ENCODE measurements at places on chromosomes 1 and 21.

DNA sequence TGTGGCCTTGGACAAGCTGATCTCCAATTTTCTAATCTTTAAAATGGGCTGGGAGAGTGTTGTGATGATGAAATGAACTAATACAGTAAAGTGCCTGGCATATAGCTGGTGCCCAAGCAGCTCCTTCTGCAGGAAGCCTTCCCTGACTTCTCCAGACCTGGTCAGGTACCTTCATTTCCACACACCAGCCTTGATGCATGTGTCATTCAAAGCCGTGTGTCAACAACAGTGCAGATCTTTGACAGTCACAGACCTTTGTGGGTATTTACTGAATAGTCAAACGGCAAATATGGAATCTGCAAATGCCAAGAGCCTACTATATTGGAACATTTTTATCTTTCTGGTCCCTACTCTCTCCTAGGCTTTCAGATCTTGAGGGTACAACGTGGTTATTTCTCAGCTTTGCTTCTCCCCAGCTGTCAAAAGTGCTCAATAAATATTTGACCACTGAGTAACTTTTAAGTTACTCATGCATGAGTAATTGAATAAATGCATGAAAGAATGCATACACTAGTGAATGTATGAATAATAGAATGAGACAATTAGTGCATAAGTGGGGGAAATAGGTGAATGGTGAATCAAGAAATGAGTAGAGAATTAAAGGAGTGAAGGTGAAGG, 75.4 kb downstream of the MDM4 start:
- DNase-seq, result no peak

GRCh38 chr1:55259911-55260609, 44.9 kb upstream of the USP24 start:
- no peak for DNase-seq

DNA sequence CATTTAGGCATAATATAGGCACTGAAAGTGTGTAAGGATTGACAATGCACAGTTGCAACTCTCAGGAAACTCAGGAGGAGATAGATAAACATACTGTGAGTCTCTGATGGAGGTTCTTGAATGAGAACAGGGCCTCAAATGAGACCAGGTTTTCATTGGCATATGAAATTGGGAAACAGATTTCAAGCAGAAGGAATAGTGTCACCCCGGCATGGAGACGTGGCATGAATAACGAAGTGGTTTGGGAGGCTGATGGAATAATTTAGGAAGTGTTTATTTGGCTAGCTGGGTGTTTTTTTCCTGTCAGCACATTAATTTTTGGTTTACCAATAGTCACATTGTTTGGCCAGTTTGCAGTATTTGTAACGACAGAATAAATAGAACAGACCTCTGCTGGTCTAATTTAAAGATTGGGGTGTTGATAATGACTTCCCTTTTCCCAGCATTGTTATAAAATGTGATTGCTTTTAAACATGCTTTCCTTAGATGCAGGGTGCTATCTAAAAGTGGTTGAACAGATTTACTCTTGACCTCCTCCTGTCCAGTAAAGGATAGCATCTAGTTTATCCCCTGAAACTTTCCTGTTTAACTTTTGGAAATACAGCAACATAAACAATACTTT, 132.0 kb downstream of the C1orf21 start:
- DNase-seq, result no peak

GRCh38 chr1:42756956-42757891, 9.6 kb downstream of the P3H1 start:
- DNase-seq, result peak; percentile 75

DNA sequence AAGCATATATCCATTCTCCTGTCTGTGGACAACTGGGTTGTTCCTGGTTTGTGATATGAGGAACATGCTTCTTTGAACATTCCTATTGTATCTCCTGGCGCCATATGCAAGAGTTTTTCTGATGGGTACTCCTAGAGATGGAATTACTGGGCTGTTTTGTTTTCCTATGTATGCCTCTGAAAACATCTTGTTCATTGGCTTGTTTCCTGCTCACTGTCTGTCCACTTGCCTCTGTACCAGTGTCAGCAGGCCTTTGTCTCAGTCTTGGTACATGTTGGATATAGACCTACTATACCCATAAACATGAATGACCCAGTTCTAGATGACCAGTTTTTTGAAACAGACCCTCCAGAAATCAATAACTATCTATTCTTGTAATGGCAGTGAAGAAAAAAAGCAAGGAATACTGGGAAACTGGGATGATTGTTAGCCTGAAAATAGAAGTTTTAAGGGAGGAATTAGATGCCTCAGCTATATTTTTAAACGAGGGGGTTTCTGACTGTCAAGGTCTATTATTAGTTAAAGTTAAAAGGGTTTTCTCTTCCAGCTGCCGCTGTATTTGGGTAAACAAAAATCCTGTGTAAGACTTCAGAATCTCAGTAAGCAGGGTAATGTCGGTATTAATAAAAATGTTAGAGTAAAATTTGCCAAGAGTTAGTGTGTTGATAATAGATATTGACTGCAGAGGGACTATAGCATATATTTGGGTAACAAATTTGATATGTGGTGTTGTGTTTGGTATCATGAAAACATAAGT, 103.6 kb downstream of the RYR2 start:
- no peak for DNase-seq

- no peak for DNase-seq
Measured at GRCh38 chr1:91806181-91806768, 79.7 kb downstream of the TGFBR3 start.

- DNase-seq, result no peak
Measured at GRCh38 chr1:51303315-51303714, 27.0 kb downstream of the TTC39A start.

GRCh38 chr1:197911111-197911856, 5.9 kb upstream of the LHX9 start:
- DNase-seq, result no peak

- DNase-seq, result no peak
Measured at GRCh38 chr1:97743129-97743528, 177.7 kb downstream of the DPYD start.

DNA sequence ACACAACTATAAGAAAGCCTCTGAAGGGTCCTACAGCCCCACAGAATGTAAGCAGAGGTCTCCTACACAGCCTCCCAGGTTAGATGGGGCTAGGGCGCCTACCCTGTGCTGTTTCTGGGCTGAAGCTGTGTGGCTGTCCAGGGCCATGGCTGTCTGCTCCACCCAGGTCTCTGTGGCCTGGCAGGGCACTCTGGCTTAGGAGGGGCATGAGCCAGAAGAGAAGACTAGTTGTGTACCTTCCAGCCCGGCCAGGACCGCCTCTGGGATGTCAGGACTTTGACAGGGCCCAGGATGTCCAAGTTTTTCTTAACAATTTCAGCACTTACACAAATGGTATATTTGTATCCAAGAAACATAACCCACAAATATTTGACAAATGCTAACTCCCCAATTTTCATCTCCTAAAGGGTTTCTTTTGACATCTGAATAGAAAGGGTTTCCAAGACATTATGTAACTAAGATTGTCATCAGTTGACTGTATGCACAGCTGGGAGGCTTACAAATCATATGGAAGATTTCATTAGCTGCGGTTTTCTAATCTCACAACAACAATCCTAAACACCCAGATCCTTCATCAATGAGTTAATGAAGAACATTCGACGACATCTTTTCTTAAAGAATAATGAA, 80.5 kb downstream of the HSF2BP start:
- no peak for DNase-seq

- peak; percentile 96 for DNase-seq
Measured at GRCh38 chr1:181033799-181034451, at the start of gene MR1. MR1 (plus strand) TSS chr1:181033983; CDS start chr1:181034008, 25 bp downstream.

GRCh38 chr1:242468784-242469183, 55.7 kb downstream of the PLD5 start:
- DNase-seq, result no peak

GRCh38 chr1:52601991-52602855, at the start of gene GPX7:
GPX7 (plus strand) TSS chr1:52602371; CDS start chr1:52602410, 39 bp downstream.
- DNase-seq, result no peak

GRCh38 chr1:219188331-219188803, 14.7 kb downstream of the LYPLAL1 start:
- DNase-seq, result no peak

DNA sequence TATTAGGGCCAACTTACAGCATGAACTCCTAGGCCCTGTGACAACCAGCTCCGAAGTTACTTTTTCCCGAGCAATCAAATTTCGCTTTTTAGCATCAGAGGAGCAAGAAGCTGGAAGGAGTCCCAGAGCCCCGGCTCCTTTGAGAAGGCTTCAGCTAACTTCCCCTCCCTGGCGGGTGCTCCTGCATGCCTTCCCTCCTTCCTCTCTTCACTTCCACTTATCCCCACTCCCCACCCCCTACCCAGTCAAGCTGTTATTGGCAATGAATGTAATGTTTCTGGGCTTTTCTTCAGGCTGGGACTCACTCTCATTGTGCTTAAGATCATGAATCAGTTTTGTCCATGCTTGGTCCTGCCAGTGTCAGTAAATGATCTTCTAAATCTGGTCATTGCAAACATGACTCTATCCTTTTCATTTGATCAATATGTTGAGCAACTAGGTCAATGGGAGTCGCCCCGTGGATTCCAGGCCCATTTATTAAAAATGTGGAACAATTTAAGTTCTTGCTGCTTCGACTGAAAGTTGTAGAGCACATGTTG, 94.5 kb upstream of the TSPAN2 start:
- DNase-seq, result no peak

DNA sequence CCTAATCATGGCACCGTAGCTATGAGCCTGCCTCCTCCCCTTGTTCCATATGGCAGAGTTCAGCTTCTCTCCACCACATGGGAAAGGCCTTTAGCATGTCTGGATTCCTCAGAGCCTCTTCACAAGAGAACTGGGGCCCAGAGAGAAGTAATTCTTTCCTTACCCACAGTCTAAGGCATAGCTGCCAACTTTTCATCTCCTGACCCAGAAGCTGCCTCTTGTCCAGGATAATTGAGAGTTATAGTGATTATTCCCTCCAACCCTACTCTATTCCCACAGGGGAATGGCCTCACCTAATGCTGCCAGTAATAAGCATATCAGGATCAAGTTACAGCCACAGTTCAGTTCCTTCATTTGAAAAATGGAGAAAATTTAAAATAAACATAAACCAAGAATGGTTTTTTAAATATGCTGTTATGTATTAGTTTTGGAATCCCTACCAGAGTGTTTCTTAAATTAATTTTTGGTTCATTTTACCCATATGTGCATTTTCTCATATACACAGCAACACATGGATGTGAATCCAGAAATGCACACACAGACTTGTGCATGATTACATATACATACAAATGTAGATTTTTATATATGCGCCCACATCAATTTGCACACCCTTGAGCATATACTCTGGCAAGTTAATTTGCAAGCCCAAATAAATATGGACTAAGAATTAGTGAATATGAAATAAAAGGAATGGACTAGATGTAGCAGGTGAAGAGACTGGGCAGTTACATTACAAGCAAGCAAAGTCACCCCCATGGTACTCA, 63.9 kb upstream of the WARS2 start:
- DNase-seq, result no peak

DNA sequence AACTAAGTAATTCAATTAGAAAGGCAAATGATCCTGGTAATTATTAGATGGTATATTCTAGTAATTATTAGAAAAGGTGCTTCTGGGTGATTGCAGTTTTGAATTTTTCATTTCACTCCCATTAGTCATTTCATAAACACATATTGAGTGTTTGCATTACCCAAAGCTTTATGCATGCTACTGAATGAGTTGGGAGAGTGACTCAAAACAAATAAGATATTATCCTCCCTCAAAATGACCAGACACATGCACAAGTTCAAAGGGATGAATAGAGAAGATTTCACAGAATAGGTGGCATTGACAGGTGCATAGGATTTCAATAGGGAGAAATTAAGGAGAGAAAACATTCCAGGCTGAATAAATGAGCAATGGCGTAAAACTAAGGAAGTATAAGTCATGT, 84.7 kb downstream of the PHTF1 start:
- DNase-seq, result no peak

DNA sequence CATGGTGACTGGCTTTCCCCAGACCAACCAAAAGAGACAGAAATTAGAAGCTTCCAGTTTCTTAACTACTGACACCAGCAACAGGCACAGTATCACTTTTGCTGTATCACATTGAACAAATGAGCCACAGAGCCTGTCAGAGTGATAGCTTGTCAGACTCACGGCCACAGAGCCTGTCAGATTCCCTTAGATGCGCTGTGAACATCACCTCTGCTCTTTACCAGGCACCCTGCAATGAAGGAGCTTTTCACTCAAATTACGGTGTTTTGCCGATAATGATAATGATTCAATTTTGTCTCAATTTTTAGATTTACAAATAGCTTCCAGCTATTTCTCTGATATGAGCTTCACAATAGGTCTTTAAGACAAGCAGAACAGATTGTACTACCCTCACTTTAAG, 107.9 kb upstream of the GNG12 start:
- no peak for DNase-seq

DNA sequence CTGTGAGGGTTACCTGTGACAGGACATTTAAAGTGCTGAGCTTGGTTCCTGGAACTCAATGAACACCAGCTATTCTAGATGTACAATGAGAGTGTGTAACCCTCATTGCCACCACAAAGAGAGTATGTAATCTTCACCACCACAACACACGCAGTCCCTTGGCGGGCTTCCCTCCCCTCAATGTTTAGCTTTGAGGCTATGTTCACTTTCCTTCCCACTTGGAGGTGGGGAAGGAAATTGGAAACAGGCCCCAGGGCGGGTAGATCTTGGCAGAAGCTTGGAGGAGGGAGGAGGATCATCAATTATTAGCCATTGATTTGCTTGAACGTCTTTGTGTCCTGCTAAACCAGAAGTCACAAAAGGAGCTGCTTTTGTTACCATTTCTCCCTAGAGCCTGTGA, 8.3 kb upstream of the COL16A1 start:
- DNase-seq, result no peak

DNA sequence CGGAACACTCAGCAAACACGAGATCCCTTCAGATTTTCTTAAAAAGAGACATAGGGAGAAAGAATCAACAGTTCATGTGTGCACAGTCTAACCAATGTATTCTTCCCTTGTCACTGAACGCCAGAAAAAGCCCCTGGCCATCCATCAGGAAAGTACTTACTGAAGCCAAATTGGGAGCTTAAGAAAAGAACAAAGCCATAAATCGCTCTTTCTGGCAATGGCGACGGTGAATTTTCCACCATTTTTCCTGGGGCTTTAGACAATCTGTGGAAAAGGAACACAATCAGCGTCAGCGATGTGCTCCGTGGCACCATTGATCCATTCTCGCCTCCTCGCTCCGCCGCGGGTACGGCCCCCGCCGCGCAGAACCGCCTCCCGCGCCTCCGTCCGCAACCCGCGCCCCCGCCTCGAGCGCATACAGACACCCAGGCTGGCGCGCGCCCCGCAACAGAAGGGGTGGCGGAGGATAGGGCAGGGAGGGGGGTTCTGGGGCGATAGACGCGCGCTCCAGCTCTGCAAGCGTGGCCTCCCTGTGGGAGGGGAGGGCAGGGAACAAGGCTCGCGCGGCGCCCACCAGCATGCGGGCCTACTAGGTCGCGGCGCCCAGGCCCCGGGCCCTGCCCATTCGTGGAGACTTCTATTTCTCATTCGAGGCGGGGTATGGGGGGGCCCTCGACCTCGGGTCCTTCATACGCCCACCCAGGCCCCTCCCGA, 440 bp downstream of the PIGP start:
- DNase-seq, result peak; percentile 63

GRCh38 chr1:117566556-117566955, 39.3 kb upstream of the TENT5C start:
- no peak for DNase-seq

GRCh38 chr1:214683621-214684020, 80.6 kb downstream of the CENPF start:
- no peak for DNase-seq

GRCh38 chr1:168614235-168614634, 37.8 kb downstream of the XCL1 start:
- DNase-seq, result no peak
